ENCODE measurements at places on chromosomes 13 and 19.

DNA sequence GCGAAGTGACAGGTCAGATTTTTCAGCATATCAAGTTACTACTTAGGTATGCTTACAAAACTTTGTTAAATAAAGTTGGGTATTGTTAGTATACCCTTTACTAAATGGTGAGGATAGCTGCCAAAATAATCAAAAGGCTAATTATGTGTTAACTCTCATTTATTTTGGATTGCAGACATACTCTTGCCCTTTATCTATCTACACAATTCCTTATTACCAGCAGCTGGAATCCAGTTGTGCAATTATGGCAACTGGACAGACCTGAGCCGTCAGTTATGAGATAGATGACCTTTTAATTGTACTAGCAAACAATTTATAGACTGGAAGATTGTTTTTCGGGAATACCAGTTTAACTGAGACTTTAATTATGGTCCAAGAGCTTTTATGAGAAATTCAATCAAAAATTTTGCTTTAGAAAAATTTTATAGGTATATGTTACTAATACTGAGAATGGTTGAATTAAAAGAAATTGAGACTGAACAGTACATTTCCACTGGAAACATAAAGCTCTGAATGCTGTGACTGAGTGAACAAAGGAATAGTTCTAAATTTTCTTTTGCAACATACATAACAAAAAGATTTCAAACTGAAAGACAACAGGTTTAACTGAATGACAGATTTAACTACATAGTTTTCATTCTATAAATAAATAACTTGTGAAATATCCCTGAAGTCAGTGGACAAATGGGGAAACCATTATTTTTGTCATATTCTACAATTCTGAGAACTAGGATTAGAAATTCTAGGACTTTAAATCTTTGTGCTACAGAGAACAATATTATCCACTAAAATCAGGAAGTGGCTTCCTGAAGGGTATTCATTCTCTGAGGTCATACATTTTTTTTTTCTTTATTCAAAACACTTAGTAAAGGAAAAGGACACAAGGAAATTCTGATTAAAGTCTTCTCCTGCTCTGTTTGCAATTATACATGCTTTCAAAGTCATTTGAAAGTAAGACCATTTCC, 97.4 kb downstream of the ZC3H13 start:
- no peak for DNase-seq

DNA sequence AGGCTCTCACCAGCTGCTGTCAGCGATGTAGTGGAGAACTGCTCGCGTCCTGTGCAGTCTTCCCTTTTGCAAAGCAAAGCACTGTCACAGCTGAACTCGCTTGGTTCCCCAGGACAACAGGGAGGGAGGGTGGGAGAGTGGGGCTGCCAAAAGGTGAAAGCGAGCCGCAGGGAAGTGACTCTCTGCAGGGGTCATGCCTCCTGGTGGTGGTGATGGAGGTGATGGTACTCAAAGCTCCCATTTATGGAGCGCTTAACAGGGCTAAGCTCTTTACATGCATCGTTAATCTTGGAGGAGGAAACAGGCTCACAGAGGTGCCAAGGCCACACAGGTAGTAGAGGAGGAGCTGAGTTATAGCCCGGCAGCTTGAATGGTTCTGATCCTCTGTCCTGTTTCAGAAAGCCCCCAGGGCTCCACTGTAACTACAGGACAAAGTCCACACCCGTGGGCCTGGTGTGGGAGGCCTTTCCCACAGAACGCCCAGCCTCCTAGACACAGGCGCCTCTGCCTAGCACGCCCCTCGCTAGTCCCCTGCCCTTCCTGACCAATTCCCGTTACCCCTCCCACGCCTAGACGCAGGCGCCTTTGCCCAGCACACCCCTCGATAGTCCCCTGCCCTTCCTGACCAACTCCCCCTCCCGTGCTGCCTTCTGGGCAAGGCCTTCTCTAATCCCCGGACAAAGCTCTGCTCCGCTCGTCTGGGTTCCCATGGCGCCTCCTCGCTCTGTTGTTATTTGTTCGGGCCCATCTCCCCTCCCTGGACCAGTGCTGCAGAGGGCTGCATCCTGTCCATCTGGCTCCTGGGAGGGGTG, 10.7 kb downstream of the PPP1R37 start:
- DNase-seq: no peak

GRCh38 chr13:90256746-90257145, 1090.7 kb upstream of the MIR17HG start:
- no peak for DNase-seq

GRCh38 chr13:113879017-113879416, 15.1 kb upstream of the GAS6 start:
- DNase-seq: no peak

- DNase-seq: no peak
Observed at GRCh38 chr13:45688577-45688976, 13.5 kb upstream of the CBY2 start.

GRCh38 chr19:4929186-4929585, 19.9 kb downstream of the UHRF1 start:
- DNase-seq: no peak

DNA sequence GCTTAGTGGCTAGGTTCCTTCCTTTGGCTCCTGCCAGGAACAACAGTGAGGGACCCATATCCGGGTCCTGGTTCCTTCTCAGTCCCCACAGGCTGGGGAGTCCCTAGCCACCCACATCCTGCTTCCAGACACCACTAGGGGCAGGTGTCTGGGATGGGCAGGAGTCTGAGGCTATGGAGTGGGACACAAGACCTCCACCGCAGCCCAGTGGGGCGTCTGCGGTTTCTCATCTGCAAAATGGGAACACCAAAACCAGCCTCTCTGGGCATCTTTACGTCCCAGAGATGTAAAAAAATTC, 879 bp upstream of the FCGBP start:
- DNase-seq: no peak

DNA sequence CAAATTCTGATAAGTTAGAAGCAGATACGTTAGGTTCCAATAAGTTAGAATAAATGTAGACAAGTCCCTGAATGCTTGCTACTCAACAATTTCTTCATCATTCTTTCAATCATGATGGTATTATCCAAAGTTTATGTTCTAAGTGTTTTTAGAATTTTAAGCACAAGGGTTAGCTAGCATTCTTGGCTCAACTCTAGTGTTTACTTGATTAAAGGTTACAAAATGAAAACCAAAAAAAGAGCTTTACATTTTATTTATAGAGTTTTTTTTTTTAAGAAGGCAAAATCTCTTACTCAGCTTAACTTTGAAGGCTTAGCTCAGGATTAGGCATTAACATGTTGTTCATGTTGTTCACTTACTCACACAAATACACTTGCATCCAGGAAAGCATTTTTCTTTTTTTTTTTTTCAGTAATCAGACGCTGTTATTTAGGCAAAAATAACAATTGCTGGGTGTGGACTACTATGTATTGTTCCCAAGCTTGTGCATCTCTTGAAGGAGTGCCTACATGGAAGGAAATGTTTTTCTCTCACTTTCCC, 420.6 kb downstream of the DCT start:
- no peak for DNase-seq

DNA sequence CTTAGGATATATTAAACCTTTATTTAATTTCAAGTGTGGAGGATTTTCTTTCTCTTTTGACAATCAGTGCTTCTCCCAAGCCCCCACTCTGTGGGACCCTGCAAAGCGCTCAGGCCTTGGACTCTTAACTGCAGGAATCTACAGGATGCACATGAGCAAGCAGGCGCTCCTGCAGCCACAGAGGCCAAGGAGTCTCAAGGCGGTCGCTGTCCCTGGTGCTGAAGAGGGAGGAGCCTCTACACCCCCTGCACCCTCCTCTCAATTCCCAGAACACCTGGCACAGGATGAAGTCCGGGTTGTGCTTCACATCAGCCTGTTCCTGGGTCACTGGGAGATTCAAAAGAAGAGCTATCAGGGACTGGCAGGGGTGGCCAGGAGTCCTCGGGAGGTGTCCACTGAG, 13.5 kb downstream of the OR10H4 start:
- no peak for DNase-seq

GRCh38 chr19:4639531-4640246, 373 bp downstream of the TNFAIP8L1 start:
- no peak for DNase-seq

GRCh38 chr13:33194820-33195692, 90.5 kb downstream of the STARD13 start:
- DNase-seq: peak; percentile 42

All from tibial nerve (tissue), 4 donors.